ENCODE measurements at places on chromosomes 3 and 15. TPM values are rescaled to one million over a fixed set of nuclear protein-coding genes. Genes with fewer than 3 reads are reported as not detected.

Gene IQCF5
- total RNA-seq, result not detected

Gene P2RY13
- total RNA-seq, result 2.7 TPM

Gene CAMK2N2
- total RNA-seq, result 0.26 TPM

Gene RTP3
- total RNA-seq, result not detected

Gene TOP2B
- 98.3 TPM for total RNA-seq

Gene LTF
- total RNA-seq, result 3.2 TPM
